ENCODE measurements at places on chromosomes 4 and X.

DNA sequence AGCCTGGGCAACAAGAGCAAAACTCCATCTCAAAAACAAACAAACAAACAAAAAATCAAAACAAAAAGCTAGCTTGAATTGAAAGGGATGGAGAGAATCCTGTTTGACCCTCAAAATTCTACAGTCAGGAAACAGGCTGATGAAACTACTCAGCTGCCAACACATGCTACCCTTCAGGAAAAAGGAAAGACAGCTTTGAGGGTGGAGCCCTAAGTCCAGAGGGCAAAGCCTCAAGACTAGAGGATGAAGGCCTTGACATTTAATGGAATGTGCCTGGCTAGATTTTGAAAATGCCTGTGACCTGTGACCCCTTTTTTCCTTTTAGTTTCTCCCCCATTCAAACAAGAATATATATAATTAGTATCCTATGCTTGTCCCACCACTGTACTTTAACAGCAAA lies 27.1 kb downstream of the MORC4 start:
- no peak for DNase-seq

DNA sequence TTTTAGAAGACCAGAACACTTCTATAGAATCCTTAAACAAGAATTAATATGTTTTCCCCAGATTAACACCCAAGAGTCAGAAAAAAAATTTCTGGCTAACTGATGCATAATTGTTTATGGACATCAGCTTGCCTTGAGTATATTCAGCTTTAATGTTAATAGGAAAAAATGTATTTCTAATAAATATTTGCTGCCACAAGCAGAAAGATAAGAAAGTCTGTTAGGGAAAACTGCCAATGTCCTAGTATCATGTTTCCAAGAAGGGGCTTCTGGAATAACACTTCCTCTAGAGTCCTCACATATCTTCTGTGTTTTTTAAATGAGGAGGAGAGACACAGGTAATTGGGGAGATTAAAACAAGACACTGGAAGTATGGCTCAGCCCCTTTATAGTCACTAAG lies 202.1 kb upstream of the TET2 start:
- no peak for DNase-seq

DNA sequence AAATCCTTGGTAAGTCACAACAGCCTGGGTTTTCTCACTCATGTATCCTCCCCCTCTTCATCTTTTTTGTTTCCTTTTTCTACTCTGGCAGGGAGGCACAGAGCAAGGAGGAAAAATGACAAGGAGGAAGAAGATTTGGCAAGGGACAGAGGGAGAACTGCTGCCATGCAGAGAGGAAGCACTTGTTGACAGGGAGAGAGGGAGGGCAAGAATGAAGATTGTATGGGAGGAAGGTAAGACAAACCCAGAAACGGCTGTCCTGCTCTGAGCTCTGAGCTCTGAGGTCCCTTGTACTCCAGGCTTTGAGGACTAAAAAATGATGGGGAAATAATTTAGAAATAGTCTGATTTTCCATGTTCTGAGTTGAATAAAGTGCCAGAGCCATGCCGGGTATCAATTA lies 123.9 kb downstream of the DCHS2 start:
- DNase-seq: no peak

DNA sequence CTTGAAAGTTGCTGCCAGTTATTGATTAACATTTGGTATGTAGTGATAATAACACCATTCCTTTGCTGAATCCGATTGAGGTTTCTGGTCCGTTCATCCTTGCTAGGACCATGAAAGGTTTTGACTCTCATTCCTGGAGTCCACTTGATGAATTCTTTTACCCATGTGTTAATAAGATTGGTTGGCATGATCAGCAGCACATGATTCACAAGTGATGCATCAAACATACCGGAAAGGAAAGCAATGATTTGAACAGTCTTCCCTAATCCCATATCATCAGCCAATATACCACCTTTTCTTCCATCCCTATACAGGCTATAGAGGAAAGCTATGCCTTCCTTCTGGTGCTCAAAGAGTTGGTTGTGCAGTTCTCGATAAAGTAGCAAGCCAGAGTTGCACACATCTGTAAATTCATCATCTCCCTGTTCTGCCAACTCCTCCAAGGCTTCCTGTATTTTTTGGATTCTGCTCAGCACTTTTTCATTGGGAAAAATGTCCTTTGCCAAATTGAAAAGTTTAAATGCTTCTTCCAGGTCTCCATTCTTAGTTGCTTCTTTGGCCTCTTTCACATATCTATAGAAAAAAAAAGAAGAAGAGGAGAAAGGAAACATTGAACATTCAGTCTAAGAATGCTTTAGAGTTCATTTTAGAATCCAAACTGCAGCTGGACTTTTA lies 26.7 kb downstream of the PIN4 start:
- DNase-seq: no peak

DNA sequence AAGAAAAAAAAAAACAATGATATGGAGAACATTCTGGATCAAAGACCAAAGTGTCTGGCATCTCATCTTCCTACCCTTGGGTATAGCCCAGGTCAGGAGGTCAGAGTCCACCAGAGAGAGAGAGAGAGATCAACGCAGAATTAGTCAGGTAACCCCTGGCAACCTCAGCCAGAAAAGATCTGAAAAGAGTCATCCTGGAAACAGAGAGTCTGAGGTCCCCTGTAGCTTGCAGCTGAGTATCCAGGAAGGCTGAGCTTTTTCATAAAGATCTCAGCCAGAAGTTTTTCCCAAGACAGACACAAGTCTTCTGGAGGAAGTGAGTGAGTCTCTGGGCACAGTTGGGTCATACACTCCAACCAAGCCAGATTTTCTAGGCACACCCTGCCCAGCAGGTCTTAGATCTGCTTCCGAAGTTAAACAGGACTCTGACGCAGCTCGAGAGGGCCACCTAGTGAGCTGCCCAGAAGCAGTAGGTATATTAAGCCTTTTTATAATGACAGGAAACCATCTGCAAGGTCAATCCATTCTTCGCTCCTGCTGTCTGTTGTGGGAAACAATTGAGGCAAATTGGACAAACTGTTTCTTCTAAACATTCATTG lies 35.7 kb downstream of the ACE2 start:
- DNase-seq: no peak

- no peak for DNase-seq
These were observed 295.3 kb downstream of the GRID2 start for GRCh38 chr4:92599044-92599443.
